ENCODE measurements at places on chromosomes 13 and 19.
A peak's percentile ranks its signal among the peaks of the same experiment; 100 is the strongest.

- no peak for DNase-seq
Observed at GRCh38 chr19:30367006-30367405, 5.2 kb upstream of the ZNF536 start.

DNA sequence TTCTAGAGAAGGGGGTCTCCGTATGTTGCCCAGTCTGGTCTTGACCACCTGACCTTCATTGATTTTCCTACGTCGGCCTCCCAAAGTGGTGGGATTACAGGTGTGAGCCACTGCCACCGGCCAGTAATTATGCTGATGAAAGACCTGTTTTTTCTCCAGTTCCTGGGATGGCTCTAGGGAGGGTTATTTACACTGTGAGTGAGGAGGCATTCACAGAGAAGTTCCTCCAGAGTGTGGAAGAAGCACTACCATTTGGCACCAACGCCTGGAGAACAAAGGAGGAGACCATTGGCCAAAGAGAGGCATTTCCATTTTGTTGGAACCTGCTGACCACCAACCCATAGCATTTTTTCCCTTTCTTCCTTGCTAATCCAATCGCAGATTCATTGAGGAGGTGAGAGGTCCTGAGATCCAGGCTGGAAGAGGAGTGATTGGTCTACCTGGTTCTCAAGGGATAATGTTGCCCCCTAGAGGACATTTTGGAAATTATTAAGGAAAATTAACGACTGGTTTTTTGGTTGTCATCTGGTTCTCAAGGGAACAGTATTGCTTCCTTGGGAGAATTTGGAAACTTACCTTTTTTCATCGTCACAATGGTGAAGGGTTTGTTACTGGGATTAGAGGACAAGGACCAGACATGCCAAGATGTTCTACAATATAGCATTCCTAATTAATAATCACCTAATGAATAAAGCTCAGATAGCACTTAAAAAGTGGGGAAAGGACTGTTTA, 5.5 kb upstream of the SAE1 start:
- DNase-seq, result peak; percentile 68

- DNase-seq, result no peak
Observed at GRCh38 chr13:107332188-107332587, 764.3 kb upstream of the ARGLU1 start.

GRCh38 chr13:24180750-24181377, 20.3 kb downstream of the SPATA13 start:
- DNase-seq, result no peak

- no peak for DNase-seq
Observed at GRCh38 chr19:49447485-49448431, 3.9 kb downstream of the PIH1D1 start.

DNA sequence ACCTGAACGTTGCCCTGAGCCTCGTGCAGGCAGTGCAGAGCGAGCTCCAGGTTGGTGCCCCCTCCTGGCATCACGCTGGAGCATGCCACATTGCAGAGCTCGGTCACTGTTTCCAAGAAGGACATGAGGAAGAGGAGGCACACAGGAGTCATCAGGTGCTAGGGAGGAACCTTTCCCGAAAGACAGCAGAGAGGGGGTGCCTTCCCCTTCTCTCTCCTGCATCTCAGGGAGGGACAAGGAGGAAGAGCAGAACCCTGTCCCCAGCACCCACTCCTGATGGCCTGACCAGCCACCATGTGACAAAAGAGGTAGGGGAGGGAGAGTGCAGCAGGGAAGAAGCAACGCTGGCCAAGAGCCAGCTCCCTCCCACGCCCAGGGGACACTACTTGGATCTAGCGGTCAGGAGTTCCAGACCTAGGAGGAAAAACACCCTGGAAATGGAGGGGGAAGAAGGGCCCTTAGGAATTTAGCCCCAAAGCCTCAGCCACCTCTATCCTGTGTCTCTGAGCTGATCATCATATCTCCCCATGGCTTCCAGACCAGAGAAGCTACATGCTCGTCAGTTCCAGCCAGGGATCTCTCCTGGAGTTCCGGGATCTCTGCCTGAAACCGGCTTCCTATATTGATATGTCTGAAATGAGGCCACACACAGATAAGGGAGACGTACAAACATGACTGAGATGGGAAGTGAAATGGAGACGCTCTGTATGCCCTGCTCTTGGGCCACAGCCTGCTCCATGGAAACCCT, 17.0 kb upstream of the NAPA start:
- DNase-seq, result no peak

DNA sequence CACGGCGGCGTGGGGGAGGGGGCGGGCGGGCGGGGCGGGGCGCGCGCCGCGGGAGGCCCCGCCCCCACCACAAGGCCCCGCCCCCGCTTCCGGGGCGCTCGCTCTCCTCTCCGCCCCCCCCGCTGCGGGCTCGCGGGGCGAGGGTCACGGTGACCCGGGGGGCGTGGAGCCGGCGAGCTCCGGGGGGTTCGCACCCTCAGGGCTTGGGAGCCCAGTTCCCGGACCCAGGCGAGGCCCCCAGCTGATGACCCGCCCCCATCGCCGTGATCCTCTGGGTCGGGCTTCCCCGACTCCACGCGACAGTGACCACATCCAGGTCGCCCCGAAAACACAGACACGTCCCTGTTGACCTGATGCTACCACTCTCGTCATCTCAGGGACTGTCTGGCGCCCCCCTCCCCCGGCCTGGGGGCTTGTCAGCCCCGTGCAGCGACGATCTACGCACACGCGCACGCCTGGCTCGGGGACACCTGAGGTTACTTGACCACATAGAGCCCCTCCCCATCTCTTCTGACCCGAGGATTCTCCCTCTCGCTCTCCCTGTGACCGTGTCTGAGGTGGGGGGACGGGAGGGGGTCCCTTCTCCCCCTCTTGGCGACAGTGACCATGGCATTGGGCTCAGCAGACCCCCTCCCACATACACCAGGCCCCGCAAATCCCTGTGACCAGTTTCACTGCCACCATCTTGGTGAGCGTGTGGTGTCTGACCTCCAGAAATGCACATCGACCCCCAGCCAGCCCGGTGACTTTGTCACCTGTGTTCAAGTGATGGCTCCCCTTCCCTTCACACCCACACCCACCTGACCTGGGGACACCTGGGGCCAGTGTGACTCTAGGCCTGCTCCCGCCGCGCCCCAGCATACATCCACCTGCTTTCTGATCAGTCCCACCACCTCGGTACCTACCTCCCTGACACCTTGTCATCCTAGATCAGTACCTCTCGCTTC, 670 bp downstream of the MAP2K7 start:
- no peak for DNase-seq

- DNase-seq, result no peak
Observed at GRCh38 chr13:109782066-109782822, 4.1 kb downstream of the IRS2 start.

- no peak for DNase-seq
Observed at GRCh38 chr19:6773323-6773931, 919 bp downstream of the VAV1 start.

GRCh38 chr13:73268306-73268705, 209.5 kb downstream of the KLF5 start:
- no peak for DNase-seq

DNA sequence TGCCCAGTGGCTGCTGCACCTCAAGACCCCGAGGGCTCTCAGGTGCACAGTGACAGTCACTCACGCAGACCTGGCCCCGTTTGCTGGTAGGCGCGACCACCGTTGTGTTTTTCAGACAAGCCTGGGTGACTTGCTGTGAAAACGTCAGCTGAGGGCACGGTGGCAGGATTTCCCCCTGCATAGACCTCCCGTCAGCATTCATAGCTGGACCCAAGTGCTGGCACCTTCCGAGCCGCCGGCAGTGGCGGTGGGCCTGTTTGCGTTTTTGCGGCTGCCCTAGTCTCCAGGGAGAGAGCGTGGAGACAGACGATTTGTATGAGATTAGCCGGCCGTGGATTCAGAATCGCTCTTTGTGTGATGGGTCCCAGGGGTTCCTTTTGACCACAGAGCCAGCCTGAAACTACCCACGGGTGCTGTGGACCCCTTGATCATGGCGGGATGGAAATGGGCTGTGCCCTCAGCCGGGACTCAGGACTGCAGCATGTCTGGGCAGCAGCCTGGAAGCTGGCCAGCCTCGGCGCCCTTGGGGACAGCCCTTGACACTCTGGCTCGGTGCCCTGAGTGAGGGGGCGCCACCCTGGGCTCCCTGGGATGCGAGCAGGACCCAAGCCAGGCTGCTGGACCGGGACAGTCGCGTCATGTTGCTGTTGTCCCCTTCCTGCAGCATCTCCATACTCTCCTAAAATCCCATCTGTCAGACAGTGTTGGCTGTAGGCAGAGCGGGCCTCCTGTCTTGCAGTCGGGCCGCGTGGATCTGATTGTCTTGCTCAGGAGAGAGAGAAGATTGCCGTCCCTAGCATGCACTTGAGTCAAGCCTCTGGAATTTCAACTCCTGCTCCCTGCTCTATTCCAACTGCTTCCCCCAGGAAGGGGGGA, 8.6 kb downstream of the KDM4B start:
- peak; percentile 75 for DNase-seq

- no peak for DNase-seq
Observed at GRCh38 chr13:99385161-99385560, 78.0 kb upstream of the GPR183 start.

DNA sequence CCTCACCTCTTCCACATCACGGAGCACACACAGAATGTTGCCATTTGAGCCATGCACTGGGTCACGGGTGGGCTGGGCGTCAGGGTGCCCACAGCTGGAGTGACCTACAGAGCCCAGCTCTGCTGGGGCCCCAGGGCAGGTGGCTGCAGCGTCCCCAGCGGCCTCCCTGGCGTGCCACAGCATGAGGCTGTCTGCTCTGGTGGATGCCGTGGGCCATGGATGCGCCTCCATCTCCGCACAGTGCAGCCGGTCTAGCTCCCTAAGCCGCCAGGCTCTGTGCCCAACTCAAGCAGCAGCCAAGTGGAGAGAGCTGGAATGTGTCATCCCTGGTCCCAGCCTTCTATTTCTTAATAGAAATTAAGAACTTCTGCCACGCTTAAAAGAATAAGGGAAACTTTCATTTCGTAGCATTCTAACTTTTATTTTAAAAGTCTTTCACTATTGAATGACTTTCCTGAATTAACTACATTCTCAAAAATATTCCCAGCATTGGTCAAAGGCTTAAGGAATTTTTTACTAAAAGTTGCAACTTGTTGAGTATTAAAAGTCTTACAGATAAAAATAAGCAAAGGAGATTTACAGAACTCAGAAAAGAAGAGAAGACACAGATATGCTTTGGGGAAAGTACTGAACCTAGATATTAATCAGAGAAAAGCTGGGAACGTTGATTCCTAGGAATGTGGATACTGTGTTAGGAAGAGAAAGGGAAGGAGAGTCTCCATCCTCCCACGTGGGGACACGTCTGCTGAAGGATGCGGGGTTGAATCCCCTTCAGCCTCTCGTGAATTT, 59.3 kb downstream of the ATP11A start:
- DNase-seq, result no peak

GRCh38 chr13:58889474-58889873, 1257.9 kb downstream of the PCDH17 start:
- DNase-seq, result no peak

DNA sequence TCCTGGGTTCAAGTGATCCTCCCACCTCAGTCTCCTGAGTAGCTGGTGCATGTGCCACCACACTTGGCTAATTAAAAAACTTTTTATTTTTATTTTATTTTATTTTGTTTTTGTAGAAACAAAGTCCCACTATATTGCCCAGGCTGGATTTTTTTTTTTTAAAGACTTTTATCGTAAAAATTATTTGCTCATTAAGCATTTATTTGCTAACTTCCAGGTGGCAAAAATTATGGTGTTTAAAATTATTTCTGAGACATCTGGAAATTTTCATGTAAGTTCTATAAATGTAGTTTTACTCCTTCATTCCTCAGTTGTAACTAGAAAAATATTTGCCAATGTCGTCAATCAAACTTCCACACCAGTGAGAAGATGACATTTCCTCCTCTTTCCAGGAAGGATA, 233.3 kb upstream of the DACH1 start:
- DNase-seq, result no peak

DNA sequence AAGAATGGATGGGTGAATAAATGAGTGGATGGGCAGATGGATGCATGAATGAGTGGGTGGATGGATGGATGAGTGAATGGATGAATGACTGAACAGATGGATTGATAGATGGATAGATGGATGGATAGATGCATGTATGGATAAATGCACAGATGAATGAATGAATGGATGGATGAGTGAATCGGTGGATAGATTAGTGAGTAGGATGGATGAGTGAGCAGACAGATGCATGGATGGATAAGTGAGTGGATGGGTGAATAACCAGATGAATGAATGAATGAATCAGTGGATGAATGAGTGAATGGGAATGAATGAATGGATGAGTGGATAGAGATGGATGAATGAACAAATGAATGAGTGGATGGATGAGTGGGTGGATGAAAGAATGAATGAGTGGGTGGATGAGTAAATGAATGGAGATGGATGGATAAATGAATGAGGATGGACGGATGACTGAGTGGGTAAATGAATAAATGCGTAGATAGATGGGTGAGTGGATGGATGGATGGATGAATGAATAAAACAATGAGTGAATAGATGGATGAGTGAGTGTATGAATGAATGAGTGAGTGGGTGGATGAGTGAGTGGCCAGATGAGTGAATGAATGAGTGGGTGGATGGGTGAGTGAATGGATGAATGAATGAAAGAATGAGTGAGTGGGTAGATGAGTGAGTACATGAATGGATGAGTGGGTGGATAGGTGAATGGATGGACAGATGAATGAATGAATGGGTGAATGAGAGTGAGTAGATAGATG, 13.0 kb downstream of the GAS6 start:
- DNase-seq, result no peak

DNA sequence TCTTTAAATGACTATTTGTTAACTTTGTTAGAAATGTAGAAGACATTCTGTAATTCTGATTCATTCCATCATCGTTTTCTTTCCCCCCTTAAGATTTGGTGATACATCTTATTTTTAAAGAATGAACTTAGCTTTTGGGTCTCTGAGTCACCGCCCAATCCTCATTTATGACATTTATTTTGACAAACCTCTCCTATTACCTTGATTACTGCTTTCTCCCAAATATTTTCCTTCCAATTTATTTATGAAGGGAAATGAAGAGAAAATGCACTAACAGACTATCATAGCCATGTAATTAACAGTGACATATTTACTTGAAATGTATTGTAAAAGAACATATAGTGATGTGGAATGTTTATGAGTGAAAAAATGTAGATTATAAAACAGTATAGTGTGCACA, 241.6 kb downstream of the DCLK1 start:
- no peak for DNase-seq

- no peak for DNase-seq
Observed at GRCh38 chr19:43820098-43820883, 6.8 kb upstream of the ZNF283 start.

Data from amniotic stem cell (primary cell).